Type B pancreatic cell (in vitro differentiated cells): ENCODE measurements at places on chromosomes 5 and 9. TPM values are rescaled to one million over a fixed set of nuclear protein-coding genes. Genes with fewer than 3 reads are reported as not detected.

DNA sequence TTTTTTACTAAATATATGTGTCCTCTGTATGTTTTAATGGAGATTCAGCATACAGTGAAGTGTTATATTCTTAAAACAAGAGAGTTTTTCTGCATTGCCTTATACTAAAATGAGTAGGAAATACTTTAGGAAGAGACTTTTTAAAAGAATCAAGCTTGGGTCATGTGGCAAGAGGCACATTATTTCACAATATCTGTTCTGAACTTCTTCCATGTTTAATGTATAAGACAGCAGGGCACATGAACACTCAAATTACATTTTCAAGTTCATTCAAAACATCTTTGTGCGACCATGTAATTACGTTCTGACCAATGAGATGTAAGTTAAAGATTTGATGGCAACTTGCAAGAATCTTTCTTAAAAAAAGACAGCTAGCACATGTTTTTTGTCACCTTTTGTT lies 1055.9 kb downstream of the NR2F1-AS1 start:
- no peaks in the 10 kb centered on the region for H3K27me3 ChIP-seq
- DNase-seq, result no peak
- H3K36me3 ChIP-seq, result no peaks in the 10 kb centered on the region
- H3K4me1 ChIP-seq, result no peaks in the 10 kb centered on the region

- no peak overlapping the region for H3K4me3 ChIP-seq
- H3K4me1 ChIP-seq, result no peaks in the 10 kb centered on the region
- H3K27ac ChIP-seq, result no peak overlapping the region
- no peak for DNase-seq
- H3K36me3 ChIP-seq, result no peaks in the 10 kb centered on the region
- no peaks in the 10 kb centered on the region for H3K27me3 ChIP-seq
Observed at GRCh38 chr9:18023332-18023731, 444.5 kb downstream of the SH3GL2 start.

The WDR31 gene
- 5.0 and 6.7 TPM in 2 replicates for total RNA-seq

- no peak overlapping the region for H3K27ac ChIP-seq
- no peak overlapping the region for H3K4me3 ChIP-seq
Observed at GRCh38 chr9:83699615-83700014, 8.1 kb downstream of the UBQLN1 start.

DNA sequence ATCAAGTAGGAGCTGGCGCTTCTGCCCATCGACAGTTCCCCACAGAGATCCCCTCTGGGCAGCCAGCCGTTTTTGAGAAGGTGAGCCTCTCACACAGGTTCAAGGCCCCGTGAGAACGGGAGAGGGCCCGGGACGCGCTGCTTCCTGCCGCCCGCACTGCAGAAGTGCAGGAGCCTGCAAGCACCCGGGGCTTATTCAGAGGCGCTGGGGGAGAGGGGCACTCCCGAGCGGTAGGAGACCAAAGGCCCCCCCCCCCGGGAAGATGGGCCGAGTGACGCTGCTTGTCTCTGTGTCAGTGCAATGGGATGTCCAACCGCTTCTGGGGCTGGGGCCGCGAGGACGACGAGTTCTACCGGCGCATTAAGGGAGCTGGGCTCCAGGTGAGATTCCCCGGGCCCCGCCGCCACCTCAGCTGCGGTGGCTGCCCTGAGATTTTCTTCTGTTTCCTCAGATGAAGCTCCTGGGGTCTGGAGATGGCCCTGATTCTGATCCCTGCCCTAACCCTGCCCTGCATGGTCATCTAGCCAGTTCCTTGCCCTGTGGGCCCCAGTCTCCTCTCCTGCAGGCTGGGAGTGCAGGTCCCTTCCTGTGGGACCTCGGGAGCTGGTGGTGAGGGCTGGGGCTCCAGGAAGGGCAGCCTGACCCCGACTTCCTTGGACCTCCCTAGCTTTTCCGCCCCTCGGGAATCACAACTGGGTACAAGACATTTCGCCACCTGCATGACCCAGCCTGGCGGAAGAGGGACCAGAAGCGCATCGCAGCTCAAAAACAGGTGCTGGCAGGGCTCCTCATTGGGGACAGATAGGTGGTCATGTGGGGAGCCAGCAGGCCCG lies 8.5 kb downstream of the B4GALT7 start:
- H3K4me1 ChIP-seq, result peaks cover 11% of the 10 kb centered on the region
- H3K4me3 ChIP-seq, result no peak overlapping the region
- H3K27me3 ChIP-seq, result no peaks in the 10 kb centered on the region
- no peak for DNase-seq

GRCh38 chr9:93465855-93466254 lies 12.5 kb upstream of the FAM120AOS start:
- H3K36me3 ChIP-seq, result peaks cover 6% of the 10 kb centered on the region
- H3K4me1 ChIP-seq, result peaks cover 72% of the 10 kb centered on the region
- DNase-seq, result no peak

The TIFAB gene
- total RNA-seq, result not detected in 2 replicates

DNA sequence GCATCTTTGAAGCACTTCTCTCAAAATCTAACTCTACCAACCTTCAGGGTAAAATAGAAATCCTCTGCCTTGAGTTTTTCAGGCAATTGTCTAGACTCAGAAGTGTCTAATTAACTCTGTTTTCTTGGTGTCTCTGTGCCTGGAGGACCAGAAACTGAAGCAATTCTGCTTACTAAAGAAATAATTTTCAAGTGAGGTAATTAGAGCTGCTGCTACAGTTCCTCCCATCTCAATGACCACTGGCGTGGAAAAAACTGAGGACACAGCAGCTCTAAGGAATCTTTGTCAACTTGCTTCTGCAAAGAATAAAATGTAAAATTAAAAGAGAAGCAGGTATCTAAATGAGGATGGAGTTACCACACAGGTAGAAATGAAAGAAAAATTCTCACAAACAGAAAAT lies 785.0 kb downstream of the PRELID2 start:
- H3K27me3 ChIP-seq, result no peaks in the 10 kb centered on the region
- no peak for DNase-seq
- no peak overlapping the region for H3K4me3 ChIP-seq
- no peaks in the 10 kb centered on the region for H3K4me1 ChIP-seq
- no peak overlapping the region for H3K27ac ChIP-seq

- H3K27ac ChIP-seq, result no peak overlapping the region
- H3K4me3 ChIP-seq, result no peak overlapping the region
- DNase-seq, result no peak
- H3K27me3 ChIP-seq, result no peaks in the 10 kb centered on the region
- no peaks in the 10 kb centered on the region for H3K36me3 ChIP-seq
Observed at GRCh38 chr5:57906671-57907070, 424.1 kb upstream of the ACTBL2 start.

DNA sequence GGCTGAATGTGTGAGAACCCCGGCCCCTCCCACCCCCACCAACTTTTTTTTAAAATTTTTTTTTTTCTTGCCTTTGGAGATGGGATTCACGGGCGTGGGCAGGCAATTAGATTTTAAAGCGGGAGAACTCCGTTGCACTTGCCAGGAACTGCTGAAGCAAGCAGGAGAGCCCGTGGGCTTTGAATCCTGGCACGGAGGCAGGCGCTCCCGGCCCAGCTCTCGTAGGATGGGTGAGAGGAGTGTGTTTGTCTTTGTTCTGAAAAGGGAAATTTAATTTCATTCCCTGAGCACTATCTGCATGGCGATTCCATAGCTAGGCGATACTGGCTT lies 54.3 kb upstream of the BOD1 start:
- H3K4me3 ChIP-seq, result no peak overlapping the region
- no peak for DNase-seq
- H3K4me1 ChIP-seq, result peaks cover 47% of the 10 kb centered on the region
- H3K36me3 ChIP-seq, result no peaks in the 10 kb centered on the region

DNA sequence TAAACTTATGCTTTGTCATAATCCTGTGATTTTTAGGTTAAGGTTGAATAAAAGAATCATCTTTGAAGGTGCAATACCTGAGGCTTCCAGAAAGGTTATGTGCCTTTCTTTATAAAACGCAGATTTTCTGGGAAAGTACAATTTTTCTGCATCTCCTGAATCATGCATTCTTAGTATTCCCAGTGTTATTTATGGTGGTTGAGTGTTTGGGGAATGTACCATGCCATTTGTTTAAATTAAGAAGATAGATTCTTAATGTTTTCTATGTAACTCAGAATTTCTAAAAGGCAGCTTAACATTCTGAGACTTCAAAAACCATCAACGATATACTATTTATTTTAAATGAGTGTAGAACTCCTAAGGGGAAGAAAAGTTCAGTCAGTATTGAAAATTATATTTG lies 108.1 kb upstream of the FBN2 start:
- H3K4me3 ChIP-seq, result no peak overlapping the region
- no peak for DNase-seq
- H3K36me3 ChIP-seq, result no peaks in the 10 kb centered on the region

DNA sequence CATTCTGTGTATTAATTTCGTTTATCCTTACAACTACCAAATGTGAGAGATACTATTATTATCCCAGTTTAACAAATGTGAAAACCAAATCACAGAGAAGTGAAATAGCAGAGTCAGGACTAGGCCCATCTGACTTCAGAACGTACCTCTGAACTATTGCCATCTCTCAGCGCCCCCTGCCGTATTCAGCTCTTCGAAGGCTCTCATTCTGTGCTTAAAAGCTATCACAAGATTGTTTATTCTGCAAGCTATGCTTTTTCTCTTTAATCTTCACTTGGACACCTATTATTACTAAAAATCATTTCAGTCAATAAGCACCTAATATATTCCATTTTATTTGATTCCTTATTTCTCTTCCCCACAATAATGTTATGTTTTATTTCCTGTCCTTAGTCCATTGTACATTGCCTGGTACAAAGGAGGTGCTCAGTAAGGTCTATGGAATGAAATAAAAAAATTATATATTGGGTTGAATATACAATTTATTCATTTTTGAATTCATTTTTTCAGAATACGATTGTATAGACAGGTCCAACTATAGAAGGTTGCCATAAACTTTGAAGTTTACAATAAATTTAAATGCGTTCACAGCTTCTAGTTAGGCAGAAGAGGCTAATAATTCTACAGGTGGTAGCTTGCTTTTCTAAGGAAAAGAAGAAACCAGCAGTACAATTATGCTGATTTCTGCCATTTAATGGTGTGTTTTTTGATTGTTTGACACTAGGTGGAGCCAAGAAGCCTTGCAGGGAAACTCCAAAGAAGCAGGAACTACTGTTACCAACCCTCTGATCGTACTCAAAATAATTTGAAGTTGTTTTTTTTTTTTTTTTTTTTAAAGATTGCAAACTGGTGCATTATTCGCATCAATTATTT lies 202.2 kb upstream of the DMRTA1 start:
- H3K4me3 ChIP-seq, result no peak overlapping the region
- no peaks in the 10 kb centered on the region for H3K4me1 ChIP-seq
- no peak overlapping the region for H3K27ac ChIP-seq
- no peak for DNase-seq

The CCDC192 gene
- total RNA-seq, result 0.31 and 2.0 TPM in 2 replicates

DNA sequence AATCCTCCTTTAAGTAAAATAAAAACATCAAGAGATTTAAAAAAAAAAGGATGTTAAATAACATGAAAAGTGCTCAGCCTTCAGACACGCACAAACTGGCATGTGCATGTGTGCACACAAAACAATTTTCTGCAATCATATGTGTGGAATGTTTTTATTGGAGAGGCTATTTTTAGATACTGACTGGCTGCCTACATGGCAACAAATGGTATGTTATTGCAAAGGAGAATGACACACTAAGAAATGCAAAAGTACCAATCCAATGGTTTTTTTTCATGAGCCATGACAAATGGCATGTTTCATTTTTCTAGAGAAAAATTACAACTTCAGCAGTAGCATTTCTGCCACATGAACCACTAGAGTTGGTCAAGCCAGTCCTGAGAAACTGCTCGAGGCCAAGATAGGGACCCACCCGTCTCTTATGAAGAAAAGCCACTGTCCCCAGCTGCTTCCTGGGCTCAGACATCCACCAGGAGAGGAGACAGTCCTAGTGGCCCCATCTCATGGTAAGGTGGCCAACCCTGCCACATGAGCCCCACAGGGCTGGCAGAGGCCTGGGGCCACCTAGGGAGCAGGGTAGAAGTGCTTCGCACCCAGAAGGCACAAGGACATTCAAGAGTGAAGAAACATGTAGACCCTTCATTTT lies 116.4 kb downstream of the MYO10 start:
- H3K27me3 ChIP-seq, result no peaks in the 10 kb centered on the region
- no peak for DNase-seq
- H3K27ac ChIP-seq, result peak overlapping the region; percentile 45
- H3K36me3 ChIP-seq, result peaks cover 5% of the 10 kb centered on the region
- H3K4me1 ChIP-seq, result no peaks in the 10 kb centered on the region

The ANKRD34B gene
- total RNA-seq, result 0.07 and 0.19 TPM in 2 replicates

The SOWAHA gene
- total RNA-seq, result 2.5 and 4.4 TPM in 2 replicates

GRCh38 chr9:40913928-40914673 lies 214.4 kb downstream of the FOXD4L6 start:
- no peaks in the 10 kb centered on the region for H3K4me1 ChIP-seq
- H3K4me3 ChIP-seq, result no peak overlapping the region
- H3K27ac ChIP-seq, result no peak overlapping the region
- DNase-seq, result no peak
- no peaks in the 10 kb centered on the region for H3K36me3 ChIP-seq
- H3K27me3 ChIP-seq, result no peaks in the 10 kb centered on the region

The LCN1 gene
- not detected in 2 replicates for total RNA-seq

The PRRX2 gene
- total RNA-seq, result 0.50 and 20.8 TPM in 2 replicates

- no peak overlapping the region for H3K27ac ChIP-seq
- H3K4me1 ChIP-seq, result no peaks in the 10 kb centered on the region
- DNase-seq, result no peak
- H3K27me3 ChIP-seq, result peaks cover 13% of the 10 kb centered on the region
- H3K4me3 ChIP-seq, result no peak overlapping the region
- no peaks in the 10 kb centered on the region for H3K36me3 ChIP-seq
Observed at GRCh38 chr5:88502179-88503040, 233.8 kb upstream of the TMEM161B start.

DNA sequence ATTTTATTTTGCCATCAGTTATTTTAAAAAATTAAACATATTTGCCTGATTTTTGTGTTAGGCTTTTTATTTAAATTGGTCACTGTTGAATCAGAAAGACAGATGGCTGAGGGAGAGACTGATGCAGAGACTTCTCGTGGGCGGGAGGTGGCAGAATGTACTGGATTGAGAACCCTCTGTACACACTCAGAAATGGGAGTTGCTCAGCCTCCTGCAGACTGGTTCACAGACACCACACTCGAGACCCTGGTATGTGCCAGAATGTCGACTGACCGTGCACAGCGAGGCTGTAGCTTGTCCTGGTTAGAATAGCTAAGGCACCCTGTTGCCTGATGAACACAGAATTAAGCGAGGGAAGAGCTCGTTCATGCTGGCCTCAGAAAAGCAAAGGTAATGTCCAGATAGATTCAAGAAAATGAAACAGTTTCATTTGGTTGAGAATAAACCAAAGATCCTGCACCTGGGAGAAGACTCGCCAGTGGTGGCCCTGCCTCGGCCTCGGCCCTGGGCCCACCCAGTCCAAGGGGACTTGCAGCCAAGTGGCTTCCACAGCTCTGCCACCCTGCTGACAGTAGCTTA lies 71.3 kb upstream of the OTULINL start:
- H3K4me3 ChIP-seq, result no peak overlapping the region
- peaks cover 13% of the 10 kb centered on the region for H3K36me3 ChIP-seq
- no peaks in the 10 kb centered on the region for H3K4me1 ChIP-seq

GRCh38 chr9:98912450-98912849 lies 31.3 kb upstream of the COL15A1 start:
- no peaks in the 10 kb centered on the region for H3K36me3 ChIP-seq
- DNase-seq, result peak; percentile 32
- H3K27me3 ChIP-seq, result peaks cover 2% of the 10 kb centered on the region
- H3K27ac ChIP-seq, result no peak overlapping the region
- no peak overlapping the region for H3K4me3 ChIP-seq
